Natural killer cell (primary cell): ENCODE measurements at places on chromosomes 5 and 9.

DNA sequence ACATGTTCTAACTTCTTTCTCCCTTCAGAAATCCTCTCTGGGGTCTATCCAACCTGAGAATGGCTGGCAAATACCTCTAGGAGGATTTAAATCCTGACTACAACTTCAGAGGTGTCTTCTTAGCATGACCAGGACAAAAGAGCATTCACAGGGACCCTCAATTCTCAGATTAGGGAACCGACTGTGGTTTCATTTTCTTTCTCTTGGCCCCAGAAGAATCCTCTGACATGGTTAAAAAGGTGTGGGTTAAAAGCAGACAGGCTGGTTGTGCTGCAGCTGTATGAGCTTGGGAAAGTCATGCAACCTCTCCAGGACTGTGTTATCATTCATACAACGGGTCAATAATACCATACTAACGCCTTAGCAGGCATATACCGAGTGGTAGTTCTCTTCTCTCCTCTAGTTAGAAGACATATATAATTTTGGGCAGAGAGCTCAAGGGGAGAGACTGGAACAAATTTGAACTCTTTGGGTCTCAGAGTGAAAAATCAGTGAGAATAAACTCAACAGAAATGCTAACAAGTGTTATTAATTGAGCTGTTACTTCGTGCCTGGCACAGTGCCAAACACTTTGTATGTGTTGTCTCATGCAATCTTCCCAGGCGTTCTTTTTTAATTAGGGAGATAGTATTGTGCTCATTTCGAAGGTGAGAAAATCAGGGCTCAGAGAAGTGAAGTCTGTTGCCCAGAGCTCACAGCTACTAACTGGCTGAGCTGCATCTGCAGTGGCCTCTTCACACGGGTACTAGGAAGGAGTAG is 35.2 kb downstream of the INSYN2B start:
- no peak for DNase-seq

- peak; percentile 87 for DNase-seq
Observed at GRCh38 chr5:57221049-57221568, 47.2 kb downstream of the GPBP1 start.

DNA sequence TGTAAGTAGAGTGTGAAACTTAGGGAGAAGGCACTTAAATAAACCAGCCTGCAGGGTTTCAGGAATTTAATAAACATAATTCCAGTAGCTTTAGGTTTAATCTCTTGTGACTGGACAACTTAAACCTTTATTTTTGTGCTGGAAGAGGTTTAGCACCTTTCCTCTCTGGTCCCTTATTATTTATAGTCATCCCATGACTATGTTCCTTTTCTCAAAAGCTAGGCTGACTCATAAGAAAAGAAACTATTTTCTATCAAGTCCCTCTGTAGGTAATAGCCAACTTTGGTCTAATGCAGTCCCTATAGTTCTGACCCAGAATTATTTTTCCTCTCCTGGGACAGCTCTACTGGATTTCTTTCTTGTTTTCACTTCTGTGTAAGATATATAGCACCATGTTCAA is 588.9 kb downstream of the NR2F1-AS1 start:
- DNase-seq, result no peak

DNA sequence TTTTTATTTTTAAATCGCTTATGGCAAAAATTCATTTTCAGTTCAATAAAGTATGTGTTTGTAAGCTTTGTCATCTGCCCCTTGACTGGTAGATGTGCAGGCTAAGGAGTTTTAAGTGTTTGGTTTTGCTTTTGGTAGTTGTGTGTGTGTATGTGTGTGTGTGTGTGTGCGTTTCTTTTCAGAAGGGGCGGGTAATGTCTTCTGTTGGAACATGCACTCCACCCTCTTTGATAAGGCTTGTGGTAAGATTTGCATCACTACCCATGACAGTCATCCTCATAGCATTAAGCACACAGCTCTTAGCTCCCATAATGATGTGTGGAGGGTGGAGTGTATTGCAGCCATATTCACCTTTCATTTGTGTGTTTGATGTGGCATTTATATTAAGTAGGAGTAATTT is 92.1 kb upstream of the FSD1L start:
- DNase-seq, result peak; percentile 36

DNA sequence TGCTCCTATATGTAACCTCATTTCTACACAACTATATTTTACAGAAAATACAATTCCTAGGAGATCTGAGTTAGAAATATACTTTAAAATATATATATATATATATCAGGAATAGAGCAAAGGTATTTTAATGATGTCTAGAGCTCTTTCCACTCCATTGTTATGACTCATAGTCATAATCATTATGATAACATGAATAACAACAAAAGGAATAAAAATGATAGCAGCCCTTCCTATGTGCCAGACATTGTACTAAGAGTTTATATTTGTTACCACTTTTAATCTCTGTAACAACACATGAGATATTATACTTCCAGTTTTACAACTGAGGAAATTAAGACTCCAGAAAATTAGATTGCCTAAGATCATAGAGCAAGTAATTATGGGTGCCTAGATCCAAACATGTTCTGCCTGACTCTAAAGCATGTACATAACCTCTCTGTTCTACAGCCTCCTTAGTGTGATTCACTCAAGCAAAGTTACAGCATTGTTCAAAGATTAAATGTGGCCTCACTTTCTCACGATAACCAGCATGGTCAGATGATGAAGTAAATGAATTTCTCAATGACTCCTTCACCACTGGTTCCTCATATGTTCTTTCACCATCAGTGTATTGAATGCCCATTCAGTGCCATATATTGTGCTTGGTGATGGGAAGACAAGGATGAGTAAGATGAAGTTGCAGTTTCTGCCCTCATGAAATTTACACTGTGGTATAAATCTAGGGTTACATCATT is 452.1 kb downstream of the EFNA5 start:
- no peak for DNase-seq

DNA sequence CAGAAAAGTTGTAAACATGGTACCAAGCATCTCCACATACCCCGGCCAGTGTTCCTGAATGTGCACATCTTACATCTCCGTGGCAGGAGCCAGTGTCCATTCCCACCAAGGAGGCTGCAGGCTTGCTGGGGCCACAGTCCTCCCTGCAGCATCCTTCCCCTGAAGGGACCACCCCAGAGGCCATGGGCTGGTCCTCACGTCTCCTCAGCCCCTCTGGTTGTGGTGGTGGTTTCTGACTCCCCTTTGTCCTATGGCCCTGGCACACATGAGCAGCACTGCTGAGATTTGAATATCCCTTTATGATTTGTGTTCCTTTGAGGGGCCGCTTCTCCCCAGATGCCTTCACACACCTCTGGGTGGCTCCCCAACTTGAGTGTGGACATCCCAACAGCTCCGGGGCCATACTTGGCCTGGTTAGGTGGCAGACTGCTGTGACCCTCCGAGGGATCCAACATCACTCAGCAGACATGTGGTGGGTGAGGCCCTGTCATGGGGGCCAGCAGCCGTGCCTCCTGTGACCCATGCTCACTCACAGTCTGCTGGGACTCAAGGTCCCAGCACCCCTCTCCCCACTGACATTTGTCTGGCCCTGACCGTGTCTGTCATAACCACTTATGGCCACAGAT is 14.3 kb downstream of the PHF2 start:
- DNase-seq, result no peak

GRCh38 chr5:140055152-140055551 is 12.1 kb upstream of the NRG2 start:
- no peak for DNase-seq

DNA sequence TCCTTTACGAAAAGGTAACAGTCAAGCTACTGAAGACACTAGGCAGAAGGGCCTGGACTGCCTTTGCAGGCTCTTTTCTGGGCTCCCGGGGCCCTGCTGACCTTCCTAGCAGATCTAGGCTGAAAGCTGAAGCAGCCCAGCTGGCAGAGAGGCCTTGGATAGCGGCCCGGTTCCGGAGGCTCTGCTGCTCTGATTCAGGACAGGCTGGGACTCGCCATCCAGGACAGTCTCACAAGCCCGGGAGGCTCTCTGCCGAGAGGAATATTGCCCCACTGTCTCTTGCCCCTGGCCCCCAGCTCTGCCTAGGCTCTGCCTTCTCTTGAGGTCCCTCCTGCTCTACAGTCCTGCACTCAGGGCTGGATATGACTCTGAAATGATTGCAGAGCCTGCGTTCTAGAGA is 67.8 kb downstream of the PSD2 start:
- DNase-seq, result no peak

DNA sequence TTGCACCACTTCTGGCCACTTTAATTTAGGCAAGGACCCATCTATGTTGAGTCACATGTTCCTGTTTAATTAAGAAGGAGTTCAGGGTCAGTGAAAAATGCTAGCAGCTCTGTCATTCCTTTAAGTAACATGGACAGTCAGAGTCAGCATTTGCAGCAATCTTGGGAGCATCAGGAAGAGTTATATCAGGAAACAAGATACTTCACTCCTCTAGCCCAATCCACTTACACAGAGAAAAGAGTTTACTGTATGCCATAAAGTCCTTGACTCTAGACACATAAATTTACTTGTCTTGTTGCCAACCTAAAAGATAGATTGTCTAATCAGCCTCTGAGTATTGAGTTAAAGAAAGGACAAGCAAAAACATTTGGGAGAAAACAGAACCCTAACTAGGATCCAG is 266.7 kb downstream of the PJA2 start:
- DNase-seq, result no peak

DNA sequence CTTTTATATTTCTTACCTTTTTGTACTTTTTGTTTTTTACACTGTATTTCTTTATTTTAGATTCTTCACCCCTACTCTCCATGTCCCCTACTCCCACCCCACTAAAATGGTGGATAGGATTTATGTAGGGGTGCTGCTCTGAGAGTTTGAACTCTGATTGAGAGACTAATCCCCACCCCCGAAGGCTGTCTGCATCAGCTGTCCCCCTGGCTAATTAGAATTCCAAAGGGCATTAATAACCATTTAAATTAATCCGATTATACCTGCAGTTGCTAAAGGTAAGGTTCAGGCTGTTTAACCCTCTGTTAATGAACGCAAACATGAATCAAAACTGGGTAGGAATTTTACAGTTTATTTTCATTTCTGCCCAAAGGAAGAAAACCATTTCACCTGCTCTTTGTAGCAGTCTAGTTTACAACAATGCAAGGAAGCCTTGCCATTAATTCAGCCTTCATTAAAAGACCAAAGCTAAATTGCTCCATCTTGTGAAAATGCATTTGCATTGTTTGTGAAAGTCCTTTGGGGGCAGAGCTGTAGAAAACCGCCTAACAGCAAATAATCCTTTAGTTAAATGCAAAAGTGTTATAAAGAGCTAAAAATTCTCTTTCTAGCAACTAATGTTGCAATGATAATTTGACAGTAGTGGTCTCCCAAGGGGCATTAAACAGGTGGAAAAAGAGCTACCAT is 71.2 kb downstream of the ZCCHC7 start:
- DNase-seq, result no peak

DNA sequence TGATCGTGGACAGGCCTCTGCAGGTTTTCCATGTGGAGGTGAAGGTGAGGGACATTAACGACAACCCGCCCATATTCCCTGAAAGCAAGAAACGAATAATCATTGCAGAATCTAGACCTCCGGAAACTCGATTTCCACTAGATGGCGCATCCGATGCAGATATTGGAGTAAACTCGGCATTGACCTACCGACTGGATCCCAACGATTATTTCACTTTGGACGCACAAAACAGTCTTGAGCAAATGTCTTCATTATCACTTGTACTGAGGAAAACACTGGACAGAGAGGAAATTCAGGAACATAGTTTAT is 621 bp downstream of the PCDHA13 start:
- no peak for DNase-seq

GRCh38 chr5:140221697-140222223 is 46.8 kb downstream of the CYSTM1 start:
- no peak for DNase-seq

- DNase-seq, result no peak
Observed at GRCh38 chr5:121962347-121962670, 534 bp downstream of the SRFBP1 start.

GRCh38 chr5:173888473-173889131 is 453 bp downstream of the CPEB4 start:
- DNase-seq, result peak; percentile 40

GRCh38 chr5:51487952-51488351 is 104.7 kb downstream of the ISL1 start:
- DNase-seq, result no peak

GRCh38 chr5:58681943-58682342 is 99.1 kb downstream of the RAB3C start:
- DNase-seq, result no peak

DNA sequence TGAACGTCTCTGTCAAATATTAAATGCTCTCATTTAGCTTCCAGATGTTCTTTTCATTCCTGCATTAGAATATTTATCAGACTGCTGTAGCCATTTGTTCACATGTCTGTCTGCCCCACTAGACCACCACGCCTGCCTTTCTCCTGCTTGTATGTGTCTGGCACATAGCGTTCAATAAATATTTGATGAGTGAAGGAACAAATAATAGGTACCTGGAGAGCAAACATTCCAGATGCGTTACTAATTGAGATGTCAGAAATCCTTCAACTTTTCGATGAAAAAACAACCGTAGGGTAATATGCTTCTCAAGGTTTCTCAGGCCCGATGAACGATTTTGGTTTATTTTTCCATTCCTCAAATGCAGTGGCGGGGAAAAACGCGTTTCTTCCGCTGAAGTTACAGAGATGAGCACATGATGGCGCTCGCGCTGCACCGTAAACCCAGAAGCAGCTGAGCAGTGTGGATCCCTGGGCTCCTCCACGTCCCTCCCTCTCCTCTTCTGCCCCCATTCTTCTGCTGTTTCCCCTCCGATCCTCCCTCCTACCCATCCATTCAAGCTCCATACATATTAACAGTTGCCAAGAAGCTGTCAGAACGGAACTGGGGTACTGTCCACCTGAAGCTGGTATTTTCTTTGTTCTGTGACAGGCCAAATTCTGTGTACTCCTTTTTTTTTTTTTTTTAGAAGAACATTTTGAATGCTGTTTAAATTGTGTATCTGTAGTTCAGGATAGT is 245.4 kb downstream of the MPDZ start:
- no peak for DNase-seq

DNA sequence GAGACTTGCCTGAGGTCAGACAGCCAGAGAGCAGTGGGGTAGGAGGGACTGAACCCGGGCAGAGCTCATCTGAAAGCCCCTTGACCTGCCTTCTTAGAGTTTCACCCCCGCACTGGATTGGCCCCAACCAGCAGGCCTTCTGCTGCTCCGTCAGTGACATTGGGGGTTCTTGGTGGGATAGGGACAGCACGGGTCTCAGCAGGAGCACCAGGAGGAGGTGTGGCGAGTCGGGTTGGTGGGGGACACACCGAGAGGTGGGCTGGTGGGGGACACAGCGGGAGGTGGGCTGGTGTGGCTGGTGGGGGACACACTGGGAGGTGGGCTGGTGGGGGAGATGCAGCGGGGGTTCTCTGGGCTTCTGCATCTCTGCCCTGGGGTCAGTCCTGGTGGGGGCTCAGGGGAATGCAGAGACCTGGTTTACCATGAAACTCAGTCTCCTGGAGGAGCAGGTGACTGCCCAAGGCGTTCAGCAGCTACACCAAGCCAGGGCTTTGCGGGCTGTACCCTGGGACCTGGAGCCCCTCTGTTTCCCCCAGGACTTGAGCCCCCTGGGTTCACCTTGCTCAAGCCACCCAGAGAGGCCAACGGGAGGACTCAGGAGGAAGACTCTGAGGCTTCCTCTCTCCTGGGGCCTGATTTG is 28.1 kb upstream of the RNU6ATAC start:
- no peak for DNase-seq

GRCh38 chr5:156021866-156022265 is 305.1 kb upstream of the SGCD start:
- no peak for DNase-seq

GRCh38 chr9:21565155-21565554 is 83.0 kb upstream of the IFNE start:
- no peak for DNase-seq

- DNase-seq, result no peak
Observed at GRCh38 chr9:4397917-4398316, 92.4 kb upstream of the SLC1A1 start.
